NCI-H2081 (cell line): ENCODE measurements at places on chromosomes 6 and 20.

GRCh38 chr6:2183752-2184151 lies 61.7 kb downstream of the GMDS start:
- no peak for DNase-seq

- DNase-seq = peak; percentile 2
Measured at GRCh38 chr6:63802606-63803206, 167.1 kb downstream of the PHF3 start.

- DNase-seq = no peak
Measured at GRCh38 chr20:63406617-63407245, 45.6 kb upstream of the CHRNA4 start.

- DNase-seq = no peak
Measured at GRCh38 chr20:62860391-62860923, 1.2 kb downstream of the TCFL5 start.

- DNase-seq = no peak
Measured at GRCh38 chr6:170128346-170128745, 162.5 kb downstream of the DLL1 start.
